ENCODE measurements at places on chromosomes 3 and 15.

DNA sequence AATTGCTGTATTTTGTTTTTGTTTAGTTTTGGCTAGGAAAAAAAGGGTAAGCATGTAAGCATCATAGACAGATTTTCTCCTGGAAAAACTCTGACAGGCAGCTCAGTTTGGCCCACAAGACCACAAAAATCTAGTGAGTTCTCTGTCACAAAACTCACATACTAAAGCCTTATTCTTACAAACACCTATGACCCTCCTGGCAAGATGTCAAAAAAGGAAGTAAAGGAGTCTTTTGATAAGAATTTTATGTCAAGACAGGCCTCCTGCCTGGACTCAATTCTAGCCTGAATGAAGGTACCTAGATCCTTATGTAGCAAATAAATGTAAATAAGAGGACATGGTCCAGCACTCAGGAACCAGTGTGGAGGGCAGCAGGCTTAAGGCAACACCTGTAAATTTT is 668.3 kb upstream of the ZNF385D start:
- no peak for DNase-seq

GRCh38 chr15:47035475-47036406 is 681.6 kb upstream of the SEMA6D start:
- no peak for DNase-seq

GRCh38 chr3:78025916-78026315 is 986.0 kb downstream of the ROBO2 start:
- DNase-seq: no peak

DNA sequence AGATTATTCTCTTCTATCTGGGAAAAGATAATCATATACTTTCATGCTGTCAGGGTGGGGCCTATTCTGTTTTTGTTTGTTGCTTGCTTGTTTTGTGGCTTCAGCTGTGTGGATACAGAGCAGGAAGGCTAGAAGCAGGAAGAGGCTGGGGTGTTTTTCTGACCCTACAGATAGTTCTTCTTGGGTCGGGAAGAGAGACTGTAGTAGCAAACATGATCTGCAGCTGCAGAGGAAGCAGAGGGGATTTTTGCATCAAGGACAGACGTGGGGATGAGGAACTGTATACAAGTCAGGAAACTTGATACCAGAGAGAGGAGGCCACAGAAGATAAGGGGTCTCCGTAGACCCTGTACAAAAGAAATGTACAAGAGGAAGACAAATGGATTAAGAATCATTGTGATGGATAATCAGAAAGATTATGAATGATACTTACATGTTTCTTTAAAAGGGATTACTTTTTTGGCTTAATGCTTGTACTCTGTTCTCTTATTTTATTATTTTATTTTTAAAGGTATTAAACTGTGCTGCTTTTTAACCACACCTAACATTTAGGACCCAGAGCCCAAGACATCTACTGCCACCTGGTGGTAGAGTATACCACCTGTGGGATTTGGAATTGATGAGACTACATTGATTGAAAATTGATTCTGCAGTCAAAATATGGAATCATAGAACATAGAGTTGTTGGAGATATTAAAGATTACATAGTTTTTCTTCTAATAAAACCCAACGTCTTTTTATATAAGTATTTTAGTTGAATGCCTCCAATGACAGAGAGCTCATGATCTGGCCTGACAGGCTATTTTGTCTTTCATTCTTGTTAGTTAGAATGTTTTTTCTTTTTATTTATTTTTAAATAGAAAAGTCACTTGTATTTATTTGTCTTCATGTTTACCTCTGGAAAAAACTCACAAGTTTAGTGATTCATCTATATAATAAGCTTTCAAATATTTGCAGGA is 87.3 kb upstream of the ROPN1 start:
- DNase-seq: peak; percentile 56

- DNase-seq: no peak
Measured at GRCh38 chr3:98021830-98022560, 13.1 kb downstream of the GABRR3 start.

Data from pons (tissue), 1 donor.